Right ventricle myocardium inferior (tissue), 1 donor: ENCODE measurements at places on chromosomes 6 and 20.

- DNase-seq = no peak
Measured at GRCh38 chr6:154595538-154595937, 85.1 kb upstream of the CNKSR3 start.

DNA sequence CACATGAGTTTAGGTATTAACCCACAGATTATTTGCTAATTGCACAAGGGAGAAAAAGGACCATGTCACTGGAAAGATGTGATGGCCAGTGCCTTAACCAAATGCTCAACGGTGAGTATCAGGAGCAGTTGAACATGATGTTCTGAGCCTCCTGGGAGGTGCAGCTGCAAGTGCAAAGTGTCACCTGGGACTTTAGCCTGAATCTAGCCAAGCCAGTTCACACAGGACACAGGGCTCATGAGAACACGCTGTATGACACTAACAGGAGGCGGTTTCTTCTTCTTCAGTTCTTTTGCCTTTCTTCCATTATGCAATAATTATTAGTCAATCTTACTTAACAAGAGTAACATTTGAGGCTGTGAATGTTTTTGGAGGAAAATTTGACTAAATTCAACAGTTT, 225.3 kb downstream of the THBS2 start:
- DNase-seq = no peak

GRCh38 chr6:8087870-8088754, 14.2 kb downstream of the EEF1E1 start:
- no peak for DNase-seq

- DNase-seq = no peak
Measured at GRCh38 chr20:48026981-48027592, 241.8 kb upstream of the SULF2 start.
